ENCODE measurements at places on chromosomes 1 and 21. TPM values are rescaled to one million over a fixed set of nuclear protein-coding genes. Genes with fewer than 3 reads are reported as not detected.
A peak's percentile ranks its signal among the peaks of the same experiment; 100 is the strongest.

GRCh38 chr1:5896706-5897660, 95.2 kb downstream of the NPHP4 start:
- DNase-seq = no peak

Gene BNIPL
- total RNA-seq = 0.17 TPM

- peak; percentile 65 for DNase-seq
Measured at GRCh38 chr1:9909234-9910046, 629 bp downstream of the CTNNBIP1 start.

Gene UBE2G2
- total RNA-seq = 85.7 TPM

DNA sequence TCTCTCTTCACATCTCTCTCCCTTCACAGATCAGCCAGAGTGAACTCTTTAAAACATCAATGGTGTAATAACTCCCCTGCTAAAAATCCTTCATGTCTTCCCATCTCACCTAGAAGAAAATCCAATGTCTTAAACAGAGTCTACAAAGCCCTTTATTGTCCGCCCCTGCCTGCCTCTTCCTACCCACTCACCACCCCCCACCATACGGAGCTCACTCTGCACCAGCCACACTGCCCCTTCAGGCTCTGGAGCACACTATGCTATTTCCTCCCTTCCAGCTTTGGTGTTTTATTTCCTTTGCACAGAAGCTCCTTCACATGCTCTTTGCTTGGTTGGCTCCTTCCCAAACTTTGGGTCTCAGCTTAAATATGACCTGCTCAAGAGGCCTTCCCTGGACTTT, 10.2 kb downstream of the CAMK1G start:
- no peak for DNase-seq

DNA sequence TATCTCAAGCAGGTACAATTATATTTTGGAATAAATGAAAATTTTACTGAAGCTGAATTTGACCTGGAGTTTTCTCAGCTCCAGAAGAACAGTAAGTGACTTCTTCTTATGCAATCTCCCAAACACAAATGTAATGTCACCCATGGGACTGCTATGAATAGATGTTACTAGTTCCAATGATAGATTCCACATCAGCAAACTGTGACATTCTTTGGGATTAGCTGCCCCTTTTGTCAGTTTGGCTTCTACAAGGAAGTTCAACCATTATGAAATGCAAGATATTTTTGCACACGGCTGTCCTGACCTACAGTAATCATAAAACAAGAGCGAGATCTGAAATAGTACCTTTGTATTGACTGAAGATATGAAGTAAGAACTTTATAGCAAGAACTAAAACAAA, 27.8 kb upstream of the TSNAX start:
- DNase-seq = no peak

GRCh38 chr1:223674119-223674890, 8.8 kb upstream of the CAPN8 start:
- no peak for DNase-seq
